Activated CD8-positive, alpha-beta T cell treated with anti-CD3 and anti-CD28 coated beads, Interleukin-2, amount 10 ng/mL, durations not matched to agents 7 days and 5 days (primary cell): ENCODE measurements at places on chromosomes 1 and 21.

GRCh38 chr1:103859721-103860120 is 110.0 kb downstream of the AMY1C start:
- DNase-seq = no peak

GRCh38 chr21:42669041-42669440 is 15.6 kb downstream of the PDE9A start:
- DNase-seq = no peak

- DNase-seq = no peak
These were observed 153.7 kb upstream of the ZBTB40 start for GRCh38 chr1:22297999-22298398.

DNA sequence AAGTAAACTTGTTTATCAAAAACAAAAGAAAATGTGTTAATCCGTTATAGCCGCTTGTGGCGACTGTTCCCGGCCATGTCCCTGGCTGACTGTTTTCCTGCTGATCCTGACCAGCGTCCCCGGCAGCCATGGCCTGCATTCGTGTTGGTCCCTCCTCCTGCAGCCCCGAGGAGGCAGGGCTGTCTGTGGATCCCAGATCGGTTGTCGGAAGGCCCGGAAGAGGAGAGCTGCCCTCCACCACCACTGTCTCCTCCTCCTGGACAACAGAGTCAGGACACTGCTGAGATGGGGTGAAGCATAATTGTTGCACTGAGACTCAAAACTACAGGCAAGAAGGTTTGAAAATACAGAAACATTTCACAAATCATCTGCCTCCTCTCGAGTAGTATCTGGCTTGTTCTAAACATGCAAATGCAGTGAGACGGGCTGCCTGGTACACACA is 3.6 kb upstream of the MXRA8 start:
- DNase-seq = no peak

- DNase-seq = no peak
These were observed 564.7 kb downstream of the PTPRU start for GRCh38 chr1:29801003-29801402.
